ENCODE measurements at places on chromosomes 4 and X.

GRCh38 chr4:187849556-187850225 lies 145.9 kb upstream of the ZFP42 start:
- no peak for DNase-seq

DNA sequence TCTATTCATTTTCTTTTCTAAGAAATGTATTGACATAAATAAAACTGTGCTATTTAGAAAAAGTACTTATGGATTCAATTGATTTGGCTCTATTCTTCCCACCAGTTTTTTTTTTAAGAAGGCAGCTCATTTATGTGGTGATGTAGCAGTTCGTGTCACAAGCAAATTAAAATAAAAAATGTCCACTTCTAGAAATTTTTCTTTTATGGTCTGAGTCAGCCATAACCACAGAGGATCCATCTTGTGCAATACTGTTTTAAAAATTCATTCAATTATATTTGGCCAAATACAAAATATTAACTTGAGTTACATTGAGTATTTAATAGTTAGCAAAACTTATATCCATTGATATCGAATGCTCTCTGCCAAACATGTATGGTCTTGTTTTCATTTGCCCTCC lies 207.9 kb upstream of the FAT1 start:
- DNase-seq: no peak

DNA sequence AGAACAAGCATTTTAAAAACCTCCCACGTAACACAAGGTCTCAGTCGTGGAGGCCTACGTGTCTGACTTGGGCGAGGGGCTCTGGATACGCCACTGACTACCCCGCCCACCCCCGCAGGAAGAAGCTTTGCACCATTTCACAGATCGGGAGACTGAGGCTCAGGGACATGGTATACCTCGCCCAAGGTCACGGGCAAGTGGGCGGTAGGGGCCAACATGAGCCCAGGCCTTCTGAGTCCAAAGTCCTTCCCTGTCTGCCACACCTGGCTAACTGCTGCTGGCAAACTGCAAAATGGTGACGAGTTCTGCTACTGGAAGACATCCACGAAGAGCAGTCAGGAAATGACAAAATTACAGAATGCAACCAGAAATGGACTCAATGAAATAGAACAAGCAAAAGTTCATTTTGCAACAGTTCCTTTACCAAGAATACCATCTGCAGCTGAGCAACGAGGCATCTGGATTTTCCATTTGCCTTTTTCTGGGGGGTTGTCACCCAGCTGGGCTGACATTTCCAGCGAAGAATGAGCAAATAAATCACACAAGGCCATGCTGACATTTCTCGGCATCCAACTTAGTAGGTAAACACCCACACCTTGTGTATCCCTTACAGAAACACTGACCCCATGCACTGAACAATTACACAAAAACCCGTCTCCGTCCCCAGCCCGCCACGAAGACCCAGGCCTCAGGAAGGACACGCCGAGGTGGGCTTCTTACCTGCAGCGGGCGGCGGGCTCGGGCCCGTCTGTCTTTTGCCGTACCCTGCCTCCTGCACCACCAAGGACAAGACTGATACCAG lies 70.2 kb upstream of the AFAP1 start:
- no peak for DNase-seq

DNA sequence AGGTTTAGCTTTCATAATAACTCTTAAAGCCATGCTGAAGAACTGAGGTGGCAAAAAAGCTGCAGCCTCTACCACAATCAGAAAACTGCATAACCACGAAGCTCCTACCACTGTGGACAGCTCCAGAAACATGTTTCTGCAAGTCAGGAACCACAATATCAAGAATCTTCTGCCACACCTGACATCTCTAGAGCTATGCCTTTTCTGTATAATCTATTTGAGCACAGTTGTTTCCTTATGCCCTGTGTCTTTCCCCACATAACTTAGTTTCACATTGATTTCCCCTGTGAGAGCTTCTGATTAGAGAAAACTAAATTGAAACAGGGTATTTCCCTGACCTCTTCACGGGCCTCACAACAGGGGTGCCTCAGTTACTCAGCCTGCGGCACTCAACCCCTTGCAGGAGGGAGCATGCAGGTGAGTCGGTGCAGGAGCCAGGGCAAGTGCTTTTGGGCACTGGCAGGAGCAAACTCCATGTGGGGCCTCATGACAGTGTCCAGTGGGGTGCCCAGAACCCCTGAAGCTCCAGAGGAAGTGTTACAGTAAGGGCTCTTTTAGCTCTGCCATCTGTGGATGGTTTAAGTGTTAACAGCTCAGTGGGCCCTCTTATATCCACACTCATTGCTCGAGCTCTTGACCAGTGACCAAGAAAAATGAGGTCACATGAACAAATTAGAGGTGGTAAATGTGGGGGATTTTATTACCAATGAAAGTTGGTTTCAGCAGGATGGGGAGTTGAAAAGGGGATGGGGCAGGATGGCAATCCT lies 132.8 kb upstream of the BMP3 start:
- no peak for DNase-seq

- no peak for DNase-seq
Measured at GRCh38 chr4:36325499-36325898, 44.1 kb downstream of the DTHD1 start.

- DNase-seq: no peak
Measured at GRCh38 chr4:20432088-20432487, 180.4 kb downstream of the SLIT2 start.

DNA sequence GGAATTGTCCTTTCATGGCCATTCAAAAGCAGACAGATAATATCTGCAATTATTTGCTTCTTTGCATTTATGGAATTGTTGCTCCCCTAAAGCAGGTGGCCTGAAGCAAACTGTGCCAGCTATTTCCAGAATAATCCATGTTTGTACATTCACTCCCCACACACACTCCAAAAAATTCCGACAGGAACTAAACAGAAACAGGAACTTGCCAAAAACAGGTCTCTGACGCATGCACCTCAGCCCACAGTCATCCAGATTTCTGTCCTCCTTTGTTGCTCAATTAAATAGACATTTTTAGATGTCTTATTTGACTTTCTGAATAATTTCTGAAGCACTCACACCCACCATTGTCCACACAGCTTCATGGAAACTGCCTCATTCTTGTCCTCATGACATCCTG lies 71.5 kb upstream of the EDNRA start:
- DNase-seq: no peak

DNA sequence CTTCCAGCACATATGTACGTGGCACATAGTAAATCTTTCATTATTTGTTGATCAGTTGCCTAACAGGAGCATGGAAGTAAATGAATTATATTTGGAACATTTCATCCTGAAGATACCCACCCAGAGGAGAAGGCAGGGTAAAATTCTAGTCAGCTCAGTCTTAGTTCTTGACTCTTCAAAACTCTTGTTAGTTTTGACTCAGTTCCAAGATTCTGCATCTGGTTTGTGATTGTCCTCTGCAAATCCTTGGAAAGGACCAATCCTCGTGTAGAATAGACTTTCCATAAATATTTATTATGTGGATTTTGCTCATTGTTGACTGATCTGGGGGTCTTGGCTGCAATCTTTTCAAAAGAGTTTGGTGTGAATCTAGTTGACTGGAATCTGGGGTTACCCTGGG lies 257.5 kb upstream of the FAT1 start:
- no peak for DNase-seq

DNA sequence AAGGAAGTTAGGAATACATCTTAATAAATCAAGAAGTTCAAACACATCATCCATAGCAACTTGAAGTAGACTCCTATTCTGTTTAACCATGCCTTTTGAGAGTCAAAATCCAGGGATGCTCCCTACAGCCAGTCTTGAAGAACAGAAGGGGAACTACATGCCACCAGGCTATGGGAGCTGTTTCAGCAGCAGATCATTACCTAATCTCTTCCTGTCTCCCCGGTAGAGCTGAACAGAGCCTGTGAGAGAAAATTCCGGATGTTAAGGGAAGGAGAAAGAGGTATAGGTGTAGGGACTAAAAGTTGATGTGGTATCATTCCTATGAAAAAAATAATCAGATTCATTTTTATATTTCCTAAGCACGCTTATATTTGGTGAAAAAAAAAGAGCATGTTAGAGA lies 352.2 kb downstream of the SPRY1 start:
- DNase-seq: no peak

- no peak for DNase-seq
Measured at GRCh38 chrX:151743651-151744470, 9.3 kb downstream of the CNGA2 start.

GRCh38 chr4:165677081-165677480 lies 196.0 kb upstream of the TLL1 start:
- no peak for DNase-seq

GRCh38 chrX:125947501-125947900 lies 218.6 kb downstream of the DCAF12L2 start:
- no peak for DNase-seq

- DNase-seq: no peak
Measured at GRCh38 chr4:150055467-150055866, 22.8 kb upstream of the DCLK2 start.

DNA sequence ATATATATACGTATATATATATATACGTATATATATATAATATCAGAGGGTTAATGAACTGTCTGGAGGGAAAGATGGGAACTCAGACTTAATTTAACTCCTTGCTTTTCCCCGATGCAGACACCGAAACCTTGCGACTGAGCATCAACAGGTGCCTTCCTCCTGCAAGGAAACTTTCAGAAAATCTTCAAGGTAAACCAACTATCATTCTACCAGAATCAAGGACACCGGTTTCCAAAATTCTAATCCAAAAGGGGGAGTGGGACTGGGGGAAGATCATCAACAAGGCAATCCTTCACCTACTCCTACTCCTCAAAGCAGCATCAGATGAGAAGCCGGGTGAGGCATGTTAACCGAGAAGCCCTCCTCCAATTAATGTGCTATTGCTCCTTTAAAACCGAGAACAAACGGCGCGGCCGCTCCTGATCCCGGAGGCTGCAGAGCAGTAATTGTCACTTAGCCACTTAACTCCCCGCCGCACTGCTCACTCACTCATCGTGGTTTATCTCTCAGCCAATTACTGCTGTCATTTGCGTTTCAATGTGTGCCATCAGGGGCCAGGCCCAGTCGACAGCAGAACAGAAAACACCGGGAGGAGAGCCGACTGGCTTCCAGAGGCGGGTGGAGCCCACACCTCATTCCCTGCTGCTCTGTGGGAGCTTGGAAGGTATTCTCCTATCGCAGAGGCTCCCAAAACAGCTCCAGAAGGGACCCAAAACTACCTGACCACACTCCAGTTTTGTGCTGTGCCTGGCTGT lies 61.7 kb downstream of the MAML3 start:
- DNase-seq: no peak

DNA sequence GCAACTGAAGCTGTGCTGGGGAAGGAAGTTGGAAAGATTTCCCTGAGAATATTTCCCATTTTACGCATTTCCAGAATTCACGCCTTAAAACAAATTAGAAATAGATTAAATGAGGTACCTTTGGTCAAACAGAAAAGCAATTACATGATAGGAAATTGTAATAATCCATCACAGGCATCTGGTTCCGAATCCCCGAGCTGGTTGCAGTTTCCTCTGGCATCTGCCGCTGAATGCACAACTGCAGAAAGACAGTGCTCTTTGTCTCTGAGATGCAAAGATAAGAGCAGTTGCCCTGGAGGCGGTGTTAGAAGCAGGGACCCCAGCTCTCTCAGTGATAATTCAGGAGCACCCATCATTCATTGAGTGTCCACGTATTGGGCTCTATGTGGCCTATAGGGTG lies 224.4 kb downstream of the LDB2 start:
- no peak for DNase-seq

- no peak for DNase-seq
Measured at GRCh38 chrX:26873736-26874135, 589.4 kb downstream of the PPP4R3C start.

GRCh38 chr4:23887989-23888388 lies 1.9 kb downstream of the PPARGC1A start:
- no peak for DNase-seq

DNA sequence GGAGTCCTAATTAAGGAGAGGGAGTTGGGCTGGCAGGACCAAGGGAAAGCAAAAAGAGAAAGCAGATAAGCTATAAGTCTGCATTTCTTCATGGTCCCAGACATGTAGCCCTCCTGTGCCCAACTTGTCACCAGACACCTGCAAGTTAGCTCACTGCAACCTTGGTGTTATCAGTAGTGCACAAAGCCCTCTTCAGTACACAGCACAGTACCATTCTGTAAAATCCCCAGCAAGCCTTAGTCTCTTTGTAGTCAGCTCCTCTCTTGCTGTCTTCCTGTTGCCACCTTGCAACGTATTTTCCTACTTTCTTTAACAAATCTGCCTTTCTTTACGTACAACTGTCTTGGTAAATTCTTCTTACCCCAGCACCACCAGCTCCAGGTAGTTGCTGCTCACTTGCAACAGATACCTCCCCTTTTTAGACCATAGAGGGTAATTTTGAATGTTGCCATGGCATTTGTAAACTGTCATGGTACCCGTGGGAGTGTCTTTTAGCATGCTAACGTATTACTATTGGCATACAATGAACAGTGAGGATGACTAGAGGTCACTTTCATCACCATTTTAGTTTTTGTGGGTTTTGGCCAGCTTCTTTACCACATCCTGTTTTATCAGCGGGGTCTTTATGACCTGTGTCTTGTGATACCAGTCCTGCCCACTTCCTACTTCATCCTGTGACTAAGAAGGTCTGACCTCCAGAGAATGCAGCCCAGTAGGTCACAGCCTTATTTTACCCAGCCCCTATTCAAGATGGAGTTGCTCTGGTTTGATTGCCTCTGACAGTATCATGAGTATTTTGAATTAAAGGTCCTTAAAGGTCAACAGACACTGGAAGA lies 28.3 kb upstream of the AP1S2 start:
- DNase-seq: no peak

DNA sequence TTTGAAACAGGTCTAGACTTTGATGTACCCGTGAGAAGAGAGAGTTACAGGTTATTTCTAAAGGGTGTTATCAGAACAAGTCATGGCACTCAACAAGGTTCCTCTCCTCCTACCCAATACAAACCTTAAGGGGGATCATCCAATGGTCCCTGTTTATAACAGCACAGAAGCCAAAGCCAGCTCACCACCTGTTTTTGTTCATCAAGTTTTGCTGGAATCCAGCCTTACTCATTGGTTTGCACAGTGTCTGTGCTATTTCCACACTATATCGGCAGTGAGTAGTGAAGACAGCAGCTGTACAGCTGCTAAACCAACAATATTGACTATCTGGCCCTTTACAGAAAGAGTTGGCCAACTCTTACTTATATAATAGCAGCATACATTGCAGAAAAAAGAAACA lies 262.1 kb upstream of the STS start:
- no peak for DNase-seq

DNA sequence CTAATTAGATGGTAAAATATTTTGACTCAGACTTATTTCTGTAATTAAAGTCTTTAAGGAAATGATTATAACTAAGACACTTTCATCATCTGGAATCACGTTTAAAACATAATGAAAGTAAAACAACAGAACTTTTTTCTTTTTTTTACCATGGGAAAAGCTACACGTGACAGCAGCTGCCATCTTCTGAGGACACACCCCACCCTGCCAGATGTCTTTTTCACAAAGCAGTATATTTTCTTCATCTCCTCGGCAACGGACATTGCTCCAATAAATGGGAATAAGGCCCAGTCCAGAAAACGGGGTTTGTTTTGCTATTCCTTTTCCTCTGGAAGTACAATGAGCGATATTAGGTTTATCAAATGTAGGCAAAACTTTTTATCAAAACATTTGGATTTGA lies 17.5 kb downstream of the PRSS12 start:
- DNase-seq: no peak

GRCh38 chrX:110118530-110118929 lies 115.6 kb downstream of the TMEM164 start:
- no peak for DNase-seq
